ENCODE measurements at places on chromosomes 2 and 18.

DNA sequence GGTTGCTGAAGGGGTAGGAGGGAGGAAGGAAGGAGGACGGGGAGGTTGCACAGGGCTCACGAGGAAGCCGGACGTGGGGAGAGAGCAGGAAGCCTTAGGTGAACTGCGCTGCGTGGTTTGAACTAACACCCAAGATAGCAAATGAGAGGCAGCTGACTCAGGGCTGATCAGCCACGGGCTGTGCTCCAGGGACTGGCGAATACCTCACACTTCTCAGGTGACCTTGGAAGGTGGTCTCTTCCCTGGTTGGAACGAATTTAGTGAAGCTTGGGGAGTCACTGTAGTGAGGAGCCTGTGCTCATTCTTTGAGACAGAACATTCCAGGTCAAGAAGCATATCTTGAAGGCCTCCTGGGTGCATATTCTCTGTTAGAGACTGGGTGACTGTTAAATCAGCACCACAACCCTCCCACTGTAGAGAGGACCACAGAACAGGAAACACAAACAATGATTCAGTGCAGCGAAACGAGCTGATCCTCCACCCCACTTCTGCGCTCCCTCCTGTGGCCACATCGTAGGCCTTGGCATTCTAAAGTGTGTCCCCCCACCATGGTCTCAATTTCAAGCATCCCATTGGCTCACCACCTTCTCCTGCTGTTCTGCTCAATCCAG lies 33.8 kb downstream of the TOGARAM2 start:
- peak; percentile 39 for DNase-seq

- no peak for DNase-seq
Observed at GRCh38 chr2:287471-287885, 413 bp downstream of the ALKAL2 start.

GRCh38 chr2:57696016-57696415 lies 350.6 kb upstream of the VRK2 start:
- no peak for DNase-seq

DNA sequence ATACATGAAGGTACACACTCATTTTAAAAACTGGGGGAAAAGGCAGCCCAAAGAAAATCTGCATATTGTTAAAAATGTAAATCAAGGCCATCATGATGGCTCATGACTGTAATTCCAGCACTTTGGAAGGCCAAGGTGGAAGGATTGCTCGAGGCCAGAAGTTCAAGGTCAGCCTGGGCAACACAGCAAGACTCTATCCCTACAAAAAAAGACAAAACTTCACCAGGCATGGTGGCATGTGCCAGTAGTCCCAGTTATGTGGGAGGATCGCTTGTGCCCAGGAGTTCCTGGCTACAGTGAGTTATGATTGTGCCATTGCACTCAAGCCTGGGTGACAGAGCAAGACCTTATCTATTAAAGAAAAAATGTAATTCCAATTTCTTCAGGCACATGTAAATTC lies 34.6 kb upstream of the TMEM247 start:
- no peak for DNase-seq

DNA sequence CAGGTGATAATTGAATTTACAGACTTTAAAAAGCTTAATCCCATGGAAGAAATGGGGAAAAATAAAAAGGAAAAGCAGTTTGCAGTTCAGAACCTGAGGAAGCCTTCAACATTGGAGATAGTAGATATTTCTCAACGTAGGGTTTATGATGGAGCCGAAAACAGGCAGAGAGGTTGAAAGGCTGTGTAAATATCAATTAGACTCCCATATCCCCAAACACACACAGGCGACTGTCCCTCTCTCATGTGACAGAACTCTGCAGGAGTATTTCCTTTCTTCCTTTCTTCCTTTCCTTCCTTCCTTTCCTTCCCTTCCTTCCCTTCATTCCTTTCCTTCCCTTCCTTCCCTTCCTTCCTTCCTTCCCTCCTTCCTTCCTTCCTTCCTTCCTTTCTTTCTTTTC lies 406.5 kb downstream of the LPIN1 start:
- no peak for DNase-seq

DNA sequence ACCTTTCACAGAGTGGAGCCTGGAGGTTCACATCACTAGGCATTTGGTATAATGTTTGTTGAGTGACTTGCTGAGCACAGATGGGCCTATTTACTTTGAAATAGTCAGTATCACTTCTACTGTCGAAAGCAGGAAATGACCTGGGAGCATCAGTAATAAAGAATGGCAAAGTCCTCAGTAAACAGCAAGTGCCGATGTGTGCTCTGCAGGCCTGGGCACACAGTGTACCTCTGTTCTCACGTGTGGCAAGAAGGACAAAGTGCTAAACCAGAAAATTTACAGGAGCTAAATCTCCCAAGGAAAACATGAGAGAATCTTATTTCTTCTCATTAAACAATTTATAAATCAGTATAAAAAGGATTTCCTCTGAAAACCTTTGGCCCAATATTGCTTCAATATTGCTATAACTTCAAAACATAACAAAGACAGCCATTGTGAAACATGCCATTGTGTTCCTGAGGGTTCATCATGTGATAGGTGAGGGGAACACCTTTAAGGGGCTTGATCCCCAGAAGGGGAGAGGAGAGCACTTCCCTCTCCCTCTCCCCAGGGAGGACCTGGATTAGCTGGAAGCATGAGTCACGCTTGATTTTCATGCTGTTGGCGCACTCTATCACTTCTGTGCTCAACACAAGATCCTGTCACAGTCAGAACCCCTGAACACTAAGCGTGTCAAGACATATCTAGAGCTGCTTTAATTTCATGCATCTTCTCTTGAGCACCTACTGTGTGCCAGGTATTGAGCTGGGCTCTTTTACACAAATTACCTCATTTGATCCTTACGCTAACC lies 131.5 kb upstream of the SMAD2 start:
- no peak for DNase-seq

GRCh38 chr2:3214806-3215404 lies 162.7 kb downstream of the EIPR1 start:
- no peak for DNase-seq

GRCh38 chr18:76875390-76876325 lies 53.3 kb downstream of the ZNF236 start:
- DNase-seq: no peak

GRCh38 chr2:25545899-25546298 lies 127.5 kb downstream of the DTNB start:
- no peak for DNase-seq

DNA sequence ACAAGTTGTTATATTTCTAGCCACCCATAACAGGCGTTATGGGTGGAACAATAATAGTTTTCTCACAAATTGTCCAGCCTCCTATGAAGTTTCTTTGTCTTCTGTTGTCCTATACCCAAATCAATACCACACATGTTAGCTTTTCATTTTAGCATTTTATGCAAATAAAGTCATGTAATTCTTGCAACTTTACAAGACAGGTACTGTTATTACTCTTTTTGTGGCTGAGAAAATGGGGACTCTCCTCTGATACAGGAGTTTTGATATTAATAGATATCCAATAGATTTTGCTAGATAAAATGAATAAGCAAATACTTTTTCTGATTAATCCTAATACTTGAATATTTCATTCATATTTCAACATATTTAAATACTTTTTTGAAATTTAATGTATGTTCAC lies 151.0 kb downstream of the PMAIP1 start:
- no peak for DNase-seq

- no peak for DNase-seq
Observed at GRCh38 chr2:445896-446295, 158.0 kb upstream of the ALKAL2 start.

DNA sequence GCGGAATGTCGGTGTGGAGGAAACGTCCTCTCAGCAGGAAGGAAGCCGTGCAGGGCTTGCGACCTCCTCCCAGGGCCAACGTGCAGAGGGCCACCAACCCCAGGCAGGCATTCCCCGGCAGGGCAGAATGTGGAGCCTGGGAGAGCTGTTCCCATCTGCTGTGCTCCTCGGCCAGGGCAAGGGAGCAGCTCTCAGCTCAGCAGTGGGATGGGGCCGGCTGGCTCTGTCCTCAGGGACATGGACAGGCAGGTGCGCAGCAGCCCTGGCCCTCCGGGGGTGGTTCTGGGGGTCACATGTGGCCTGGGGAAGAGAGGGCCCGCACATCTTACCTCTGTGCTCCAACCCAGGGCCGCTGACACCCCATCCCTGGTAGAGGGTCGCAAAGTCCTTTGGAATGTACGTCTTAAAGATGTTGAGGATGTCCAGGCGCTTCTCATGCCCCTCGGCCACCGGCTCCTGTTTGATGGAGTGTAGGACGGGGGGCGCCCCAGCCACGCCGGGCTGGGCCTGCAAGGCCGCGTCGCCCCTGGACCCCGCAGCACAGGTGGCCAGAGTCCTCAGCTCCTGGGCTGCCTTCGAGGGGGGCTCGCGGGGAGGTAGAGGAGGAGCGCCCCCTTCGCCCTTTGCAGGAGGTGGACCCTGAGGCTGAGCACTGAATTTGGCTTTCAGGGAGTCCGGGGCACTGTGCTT lies 116.4 kb downstream of the ZNF516 start:
- DNase-seq: no peak

DNA sequence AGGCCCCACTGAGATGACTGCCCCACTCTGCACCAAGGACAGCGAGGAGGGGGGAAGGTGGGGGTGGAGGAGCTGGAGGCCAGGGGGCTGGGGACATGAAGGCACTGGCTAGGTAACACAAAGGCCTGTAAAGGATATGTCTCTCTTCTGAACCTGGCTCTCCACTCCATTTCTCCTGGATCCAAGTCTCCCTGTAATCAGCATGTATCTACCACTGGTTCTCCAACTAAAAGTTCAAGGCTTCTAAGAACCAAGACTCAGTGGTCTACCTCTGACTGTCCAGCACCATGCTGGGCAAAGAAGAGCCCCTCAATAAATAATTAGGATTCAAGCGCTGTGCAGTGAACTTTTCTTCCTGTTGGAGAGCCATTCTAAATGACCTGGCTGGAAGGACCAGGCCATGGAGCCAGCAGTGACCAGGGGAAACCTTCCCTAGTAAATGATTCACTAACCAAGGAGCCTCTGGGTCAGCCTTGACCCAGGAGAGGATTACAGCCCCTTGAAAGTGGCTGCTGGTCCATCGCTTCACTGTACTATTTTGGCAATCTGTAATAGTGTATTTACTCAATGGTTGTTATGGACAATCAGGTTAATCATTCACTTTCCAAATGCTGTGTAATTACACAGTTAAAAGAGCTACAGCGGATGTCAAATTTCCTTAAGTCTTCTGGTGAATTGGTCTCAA lies 73.2 kb downstream of the BCL11A start:
- DNase-seq: no peak

- DNase-seq: no peak
Observed at GRCh38 chr2:233418761-233419546, 64.7 kb downstream of the DGKD start.

- no peak for DNase-seq
Observed at GRCh38 chr2:3620834-3621233, 25.9 kb downstream of the COLEC11 start.

GRCh38 chr2:166106431-166107015 lies 21.3 kb downstream of the SCN1A start:
- no peak for DNase-seq

DNA sequence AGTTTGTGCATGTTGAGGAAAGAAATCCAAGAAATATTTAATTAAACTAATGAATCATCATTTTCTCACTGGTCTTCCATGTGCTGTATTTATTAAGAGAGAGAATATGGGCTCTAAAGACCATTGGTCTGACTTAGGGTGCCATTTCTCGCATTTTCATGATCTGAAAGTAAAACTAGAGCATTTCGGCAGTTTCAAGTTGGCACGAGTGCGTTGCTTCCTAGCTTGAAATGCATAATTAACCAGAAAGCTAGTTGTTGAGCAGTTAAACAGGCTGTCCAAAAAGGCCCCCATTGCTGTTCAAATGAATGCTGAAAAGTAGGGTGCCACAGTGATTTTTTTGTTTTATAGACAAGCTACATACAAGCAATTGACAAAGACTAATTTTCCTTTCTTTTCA lies 47.4 kb downstream of the SLC8A1 start:
- no peak for DNase-seq

- DNase-seq: no peak
Observed at GRCh38 chr2:178269438-178270224, 75.3 kb downstream of the OSBPL6 start.

GRCh38 chr2:26246818-26247217 lies 2.1 kb downstream of the HADHB start:
- no peak for DNase-seq

DNA sequence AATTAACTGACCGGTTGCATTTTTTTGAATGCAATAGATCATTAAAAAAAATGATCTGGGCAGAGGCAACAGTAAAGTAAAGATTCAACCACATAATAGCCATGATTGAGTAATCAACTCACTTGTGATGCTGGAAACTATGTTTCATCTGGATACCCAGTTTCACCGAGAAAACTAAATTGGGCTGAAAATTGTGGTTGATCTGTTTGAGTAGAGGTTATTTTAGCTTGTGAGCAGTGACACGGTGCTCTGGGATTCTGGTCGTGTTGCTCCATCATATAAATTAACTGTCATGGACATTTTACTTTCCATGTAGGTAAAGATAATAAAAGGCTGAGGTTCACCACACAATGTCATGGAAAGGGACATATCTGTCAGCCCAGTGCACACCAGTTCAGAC lies 58.7 kb downstream of the CD226 start:
- DNase-seq: no peak

DNA sequence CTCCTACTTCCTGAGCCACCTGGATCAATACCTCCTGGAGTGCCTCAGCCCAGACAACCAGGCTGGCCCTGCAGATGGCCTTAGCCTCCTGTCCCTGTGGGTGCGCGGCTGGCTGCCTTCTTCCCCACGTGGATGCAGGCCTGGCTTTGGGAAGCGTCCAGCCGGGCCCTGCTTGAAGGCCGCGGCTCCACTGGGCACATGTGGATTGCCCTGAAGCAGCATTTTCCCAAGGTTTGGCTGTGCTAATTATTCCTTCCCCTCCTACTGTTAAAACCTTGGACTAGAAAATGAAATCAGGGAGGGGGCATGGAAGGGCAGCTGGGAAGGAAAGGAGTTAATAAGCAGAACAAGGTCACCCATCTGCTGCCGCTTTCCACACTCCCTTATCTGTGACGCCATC lies 143.0 kb upstream of the GATA6 start:
- DNase-seq: no peak

GRCh38 chr2:219062081-219062480 lies 1.4 kb upstream of the IHH start:
- no peak for DNase-seq

GRCh38 chr2:96512341-96512740 lies 7.2 kb upstream of the NEURL3 start:
- no peak for DNase-seq

DNA sequence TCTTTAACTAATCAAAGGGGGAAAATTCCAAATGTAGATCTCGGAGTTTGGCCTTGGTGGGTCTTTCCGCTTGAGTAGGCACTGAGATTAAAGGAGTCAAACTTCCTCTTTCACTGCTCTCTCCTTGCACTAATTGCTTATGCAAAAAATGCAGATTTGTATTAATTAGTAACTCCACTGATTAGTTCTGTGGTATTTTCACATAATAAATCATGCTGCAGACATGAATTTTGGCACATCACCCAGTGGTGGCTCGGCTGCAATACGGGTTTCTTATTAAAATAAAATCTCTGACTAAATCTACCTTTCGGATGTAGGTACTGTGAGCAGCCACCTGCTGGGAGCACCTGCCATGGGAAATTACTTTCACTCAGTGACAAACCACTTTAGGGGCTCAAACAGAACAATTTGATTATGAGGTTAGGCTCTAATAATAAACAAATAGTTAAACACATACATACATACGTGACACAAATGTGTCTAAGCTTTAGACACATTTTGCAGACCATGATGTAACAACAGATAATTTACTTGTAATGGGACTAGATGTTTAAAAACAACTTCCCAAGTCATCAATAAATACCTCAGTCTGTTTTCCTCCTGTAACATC lies 6.4 kb upstream of the NEUROD1 start:
- no peak for DNase-seq

- no peak for DNase-seq
Observed at GRCh38 chr18:75200071-75200470, 8.9 kb downstream of the PTGR3 start.

- no peak for DNase-seq
Observed at GRCh38 chr2:38492042-38492615, 110.6 kb downstream of the HNRNPLL start.
